NCI-H82 (cell line): ENCODE measurements at places on chromosomes 11 and 22.

GRCh38 chr11:128653801-128654231 lies 40.1 kb upstream of the FLI1 start:
- no peak for DNase-seq

DNA sequence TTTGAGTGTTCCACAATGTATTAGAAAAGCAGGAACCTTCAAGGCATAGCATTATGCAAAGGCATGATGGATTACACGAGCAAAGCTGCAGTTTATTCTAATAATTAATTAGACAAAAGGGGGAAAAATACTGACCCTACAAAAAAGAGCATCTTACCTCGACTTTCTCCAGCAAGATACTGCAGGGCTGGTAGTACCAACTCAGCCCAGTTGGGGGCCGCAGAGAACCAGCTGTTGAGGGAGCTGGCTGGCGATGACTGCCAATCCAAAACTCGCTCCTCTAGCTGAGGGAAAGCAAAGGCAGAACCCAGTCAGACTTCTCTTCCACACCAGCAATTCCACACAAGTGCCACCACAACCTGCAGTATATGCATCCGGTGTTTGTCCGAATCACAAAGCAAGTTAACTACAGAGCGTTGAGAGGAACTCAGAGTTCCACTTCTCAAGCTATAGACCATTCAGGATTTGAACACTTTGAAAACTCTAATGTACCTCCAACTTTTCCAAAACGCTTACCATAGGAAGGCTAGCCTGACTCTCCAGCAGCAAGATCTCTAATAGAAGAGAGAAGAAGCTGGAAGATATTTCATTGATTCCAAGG lies 13.7 kb downstream of the NFRKB start:
- DNase-seq = peak; percentile 42

DNA sequence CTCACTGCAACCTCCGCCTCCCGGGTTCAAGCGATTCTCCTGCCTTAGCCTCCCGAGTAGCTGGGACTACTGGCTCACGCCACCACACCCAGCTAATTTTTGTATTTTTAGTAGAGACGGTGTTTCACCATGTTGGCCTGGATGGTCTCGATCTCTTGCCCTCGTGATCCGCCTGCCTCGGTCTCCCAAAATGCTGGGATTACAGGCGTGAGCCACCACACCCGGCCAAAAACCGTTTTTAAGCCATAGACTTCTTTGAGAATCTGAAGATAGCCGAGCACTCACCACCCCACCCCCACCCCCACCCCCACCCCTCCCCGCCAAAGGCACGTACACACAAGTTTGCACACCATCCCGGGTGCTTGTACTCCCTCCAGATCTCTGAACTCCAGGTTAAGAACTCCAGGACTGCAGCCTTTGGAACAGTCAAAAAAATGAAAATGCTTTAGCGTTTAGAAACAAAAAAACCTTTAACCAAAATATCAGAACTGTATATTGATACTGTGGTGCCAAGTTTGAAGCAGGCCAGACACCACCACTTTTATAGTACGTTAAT lies 1.5 kb downstream of the CRKL start:
- peak; percentile 20 for DNase-seq

DNA sequence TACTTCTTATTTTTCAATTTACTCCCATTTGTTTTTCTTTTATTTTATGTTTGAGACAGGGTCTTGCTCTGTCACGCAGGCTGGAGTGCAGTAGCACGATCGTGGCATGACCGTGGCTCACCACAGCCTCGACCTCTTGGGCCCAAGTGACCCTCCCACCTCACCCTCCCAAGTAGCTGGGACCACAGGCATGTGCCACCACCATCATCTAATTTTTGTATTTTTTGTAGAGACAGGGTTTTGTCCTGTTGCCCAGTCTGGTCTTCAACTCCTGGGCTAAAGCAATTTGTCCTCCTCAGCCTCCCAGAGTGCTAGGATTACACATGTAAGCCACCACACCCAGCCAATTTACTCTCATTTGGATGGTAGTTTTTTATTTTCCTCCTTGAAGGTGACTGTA lies 679.3 kb upstream of the CCDC179 start:
- DNase-seq = no peak

DNA sequence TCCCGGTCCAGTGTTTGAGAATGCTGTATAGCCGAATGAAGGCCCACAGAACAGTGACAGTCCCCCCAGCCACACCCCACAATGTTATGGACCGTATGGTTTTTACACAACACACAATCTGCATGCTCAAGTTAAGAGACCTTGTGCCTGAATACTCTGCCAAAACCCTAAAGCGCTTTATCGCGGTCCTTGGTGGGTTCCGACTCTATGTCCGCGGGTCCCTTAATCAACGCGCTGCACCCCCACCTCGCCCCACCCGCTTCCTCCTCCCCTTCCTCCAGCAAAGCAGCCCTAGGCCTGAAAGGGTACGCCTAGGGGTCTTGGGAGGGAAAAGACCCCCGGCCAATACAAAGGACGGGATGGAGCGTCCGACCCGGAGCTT lies 442 bp downstream of the COPB1 start:
- peak; percentile 55 for DNase-seq

DNA sequence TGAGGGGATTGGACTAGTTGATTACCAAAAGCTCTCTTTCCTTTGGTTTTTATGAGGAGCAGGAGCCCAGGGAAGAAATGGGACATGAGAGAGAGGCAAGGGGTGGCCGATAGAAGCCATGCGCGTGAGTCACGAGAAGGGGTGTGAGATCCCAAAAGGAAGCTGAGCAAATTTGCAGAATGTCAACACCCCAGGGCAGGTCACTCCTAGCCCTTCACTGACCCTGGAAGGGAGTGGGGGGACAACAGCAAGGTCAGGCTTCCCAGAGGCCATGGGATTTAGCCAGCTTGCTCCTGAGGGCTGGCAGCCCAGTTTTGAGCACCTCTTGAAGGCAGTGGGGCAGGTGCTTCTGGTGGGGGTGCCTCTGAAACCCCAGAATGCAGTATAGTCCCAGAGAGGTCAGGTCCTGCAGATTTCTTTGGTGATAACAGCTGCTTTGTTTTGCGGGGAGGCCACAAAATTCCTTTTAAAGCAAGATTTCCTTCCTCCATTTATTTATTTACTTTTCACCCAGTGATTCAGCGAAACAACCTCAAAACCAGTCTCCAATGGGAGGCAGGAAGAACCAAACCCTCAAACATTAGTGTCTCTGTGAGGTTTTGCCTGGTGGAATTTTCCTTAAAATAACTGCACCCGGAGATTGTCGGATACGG lies 40.1 kb upstream of the TIMP3 start:
- no peak for DNase-seq

- no peak for DNase-seq
These were observed 2.1 kb downstream of the HBD start for GRCh38 chr11:5232176-5232575.

DNA sequence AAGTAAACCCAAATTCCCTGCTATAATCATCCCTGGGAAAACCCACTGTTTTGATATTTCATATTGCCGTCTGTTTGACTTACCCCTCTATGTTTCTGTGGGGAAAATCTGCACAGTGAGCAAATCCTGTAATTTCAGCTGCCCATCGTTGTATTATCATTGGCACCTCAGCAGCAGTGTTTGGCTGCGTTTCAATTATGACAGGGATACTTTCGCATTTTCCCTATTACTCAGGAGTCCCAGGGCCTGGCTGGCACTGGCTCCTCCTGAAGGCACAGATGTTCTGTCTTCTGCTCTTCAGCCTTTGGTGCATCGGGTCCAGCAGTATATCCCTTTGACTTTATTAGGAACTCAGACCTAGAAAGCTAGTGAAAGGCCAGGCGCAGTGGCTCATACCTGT lies 12.2 kb upstream of the MMP12 start:
- DNase-seq = no peak

GRCh38 chr11:125956391-125957134 lies 10.7 kb downstream of the VSIG10L2 start:
- DNase-seq = no peak

DNA sequence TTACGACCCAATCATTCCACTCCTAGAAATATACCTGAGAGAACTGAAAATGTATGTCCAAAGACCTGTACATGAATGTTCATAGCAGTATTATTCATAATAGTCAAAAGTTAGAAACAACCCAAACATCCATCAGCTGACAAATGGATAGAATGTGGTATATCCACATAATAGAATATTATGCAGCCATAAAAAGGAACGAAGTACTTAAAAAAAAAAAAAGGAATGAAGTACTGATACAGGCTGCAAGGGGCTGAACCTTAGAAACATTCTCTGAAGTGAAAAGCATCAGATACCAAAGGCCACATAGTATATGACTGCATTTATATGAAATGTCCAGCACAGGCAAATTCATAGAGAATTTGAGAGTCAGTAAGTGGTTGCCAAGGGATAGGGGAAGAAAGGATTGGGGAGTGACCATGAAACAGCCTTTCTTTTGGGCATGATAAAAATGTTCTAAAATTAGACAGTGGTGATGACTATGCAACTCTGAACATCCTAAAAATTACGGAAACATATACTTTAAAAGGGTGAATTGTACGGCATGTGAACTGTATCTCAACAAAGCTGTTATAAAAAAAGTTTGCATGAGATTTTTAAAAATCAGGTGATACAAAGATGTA lies 1.8 kb downstream of the TPST2 start:
- no peak for DNase-seq

DNA sequence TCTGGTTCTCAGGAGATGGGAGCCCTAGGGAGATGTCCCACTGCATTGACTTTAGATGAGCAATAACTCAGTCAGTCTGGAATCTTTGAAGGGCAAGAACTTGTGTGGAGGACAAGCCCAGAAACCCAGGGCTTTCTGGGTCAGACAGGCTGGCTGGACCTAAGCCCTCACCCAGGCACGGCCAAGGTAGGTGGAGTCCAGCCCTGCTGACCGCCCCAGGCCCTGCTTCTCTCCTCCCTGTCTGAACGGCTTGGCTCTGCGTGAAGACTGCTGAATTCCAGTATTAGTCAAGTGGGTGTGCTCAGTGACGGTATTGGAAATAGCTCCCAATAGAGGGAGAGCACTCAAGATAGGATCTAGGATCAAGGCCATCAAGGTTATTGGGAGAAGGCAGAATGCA lies 6.1 kb downstream of the CXCR5 start:
- no peak for DNase-seq

DNA sequence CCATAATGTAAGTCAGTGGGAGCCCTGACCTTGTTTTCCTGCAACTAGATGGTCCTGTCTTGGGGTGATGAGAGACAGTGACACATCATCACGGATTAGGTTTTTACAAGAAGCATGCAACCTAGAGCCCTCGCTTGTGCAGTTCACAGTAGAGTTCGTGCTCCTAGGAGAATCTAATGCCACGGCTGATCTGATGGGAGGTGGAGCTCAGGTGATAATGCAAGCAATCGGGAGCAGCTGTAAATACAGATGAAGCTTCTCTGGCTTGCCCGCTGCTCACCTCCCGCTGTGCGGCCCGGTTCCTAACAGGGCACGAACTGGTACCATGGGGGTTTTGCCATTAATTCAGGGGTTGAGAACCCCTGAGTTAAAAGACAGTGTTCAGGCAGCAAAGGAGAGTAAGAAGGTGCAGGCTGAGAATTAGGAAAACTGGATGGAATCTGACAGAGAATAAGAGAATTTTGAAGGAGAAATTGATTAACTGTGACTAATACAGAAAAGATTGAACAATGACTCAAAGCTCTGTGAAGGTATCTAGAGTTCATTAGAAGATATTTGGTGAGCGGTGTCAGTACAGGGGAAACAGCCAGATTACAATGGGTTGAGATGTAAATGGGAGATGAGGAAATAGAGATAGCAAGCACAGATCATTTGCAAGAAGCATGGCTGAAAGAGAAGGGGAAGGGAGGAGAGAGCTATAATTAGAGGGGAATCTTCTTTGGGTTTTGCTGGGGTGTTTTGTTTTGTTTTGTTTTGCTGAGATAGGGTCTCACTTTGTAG lies 21.0 kb downstream of the WEE1 start:
- DNase-seq = no peak

- no peak for DNase-seq
These were observed 32.9 kb upstream of the DLAT start for GRCh38 chr11:111992206-111992855.

DNA sequence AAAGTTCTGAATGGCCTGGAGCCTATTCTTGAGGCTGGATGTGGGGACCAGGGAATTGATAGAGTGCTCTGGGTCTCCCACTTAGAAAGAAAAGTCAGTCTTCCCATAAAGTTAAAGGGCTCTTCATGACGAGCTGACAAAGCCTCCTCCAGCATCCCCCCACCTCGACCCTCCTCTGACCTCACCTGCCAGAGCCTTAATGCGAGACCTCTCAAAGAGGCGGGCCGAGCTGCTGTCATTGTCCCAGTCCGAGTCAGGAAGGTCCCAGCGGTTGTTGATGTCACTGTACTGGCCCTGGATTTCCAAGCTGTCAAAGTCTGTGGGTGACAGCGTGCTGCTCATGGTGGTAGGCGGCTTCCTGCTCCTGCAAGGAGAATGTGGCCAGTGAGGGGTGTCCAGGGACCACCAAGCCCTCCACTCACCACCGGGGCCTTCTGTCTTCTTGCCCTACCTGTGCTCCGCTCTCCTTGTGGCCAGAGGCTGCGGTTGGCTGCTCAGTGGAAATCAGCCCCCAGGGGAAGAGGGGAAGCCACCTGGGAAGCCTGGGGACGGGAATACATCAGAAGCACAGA lies 8.0 kb downstream of the SPTBN2 start:
- DNase-seq = no peak

DNA sequence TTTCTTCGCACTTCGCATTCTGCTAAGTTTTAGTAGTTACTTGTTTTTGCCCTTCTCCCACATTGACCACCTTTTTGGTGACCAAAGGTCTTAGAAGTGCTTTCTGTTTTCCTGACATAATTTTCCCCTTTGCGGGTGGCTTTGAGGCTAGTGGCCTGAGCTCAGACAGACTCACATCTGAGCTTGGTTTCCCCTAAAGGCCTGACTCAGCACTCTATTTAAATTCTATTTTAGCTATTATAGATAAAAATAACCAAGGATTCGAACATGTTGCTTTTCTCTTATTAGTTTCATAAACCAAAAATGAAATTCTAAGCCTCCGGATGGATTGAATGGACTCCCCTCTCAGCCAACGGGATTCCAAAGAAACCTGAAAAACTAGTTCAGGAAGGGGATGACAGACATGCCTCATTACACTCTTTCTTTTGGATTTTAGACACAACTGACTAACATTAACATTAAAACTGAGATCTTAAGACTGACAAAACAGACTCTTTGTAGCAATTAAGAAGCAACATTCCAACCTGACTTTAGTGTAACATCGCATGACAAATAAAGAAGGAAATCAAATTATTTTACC lies 258.5 kb downstream of the LUZP2 start:
- DNase-seq = no peak

GRCh38 chr11:8624698-8625097 lies 30.7 kb upstream of the STK33 start:
- DNase-seq = no peak

DNA sequence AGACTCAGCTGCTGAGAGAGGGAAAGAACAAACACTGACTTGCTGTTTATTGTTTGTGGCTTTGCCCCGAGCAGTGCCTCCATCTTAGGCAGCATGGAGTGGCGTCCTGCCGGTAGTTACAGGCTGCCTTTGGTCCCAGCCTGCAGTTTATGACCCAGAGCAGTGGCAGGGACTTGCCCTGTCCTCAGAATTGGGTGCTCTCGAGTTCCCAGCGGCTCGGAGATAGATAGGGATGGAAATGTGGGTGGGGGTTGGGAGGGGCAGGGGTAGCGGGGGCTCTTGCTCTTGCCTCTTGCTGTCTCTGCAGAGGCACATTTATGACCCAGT lies 3.1 kb downstream of the ALX4 start:
- no peak for DNase-seq

- peak; percentile 70 for DNase-seq
These were observed 1.5 kb downstream of the TUB start for GRCh38 chr11:8082391-8083087.
